Endothelial cell (in vitro differentiated cells): ENCODE measurements at places on chromosomes 4 and X. TPM values are rescaled to one million over a fixed set of nuclear protein-coding genes. Genes with fewer than 3 reads are reported as not detected.

- DNase-seq: no peak
Observed at GRCh38 chr4:79886557-79886956, 186.5 kb downstream of the ANTXR2 start.

DNA sequence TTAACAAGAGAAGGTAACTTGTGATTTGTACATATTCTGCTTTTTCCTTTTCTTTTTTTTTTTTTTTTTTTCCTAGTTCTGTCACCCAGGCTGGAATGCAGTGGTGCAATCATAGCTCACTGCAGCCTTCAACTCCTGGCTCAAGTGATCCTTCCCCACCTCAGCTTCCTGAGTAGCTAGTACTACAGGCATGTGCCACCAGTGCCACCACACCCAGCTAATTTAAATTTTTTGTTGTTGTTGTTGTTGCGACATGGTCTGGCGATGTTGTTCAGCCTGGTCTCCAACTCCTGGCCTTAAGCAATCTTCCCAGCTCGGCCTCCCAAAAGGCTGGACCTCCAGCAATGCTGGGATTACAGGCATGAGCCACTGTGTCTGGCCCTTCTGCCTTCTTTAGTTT is 1.5 kb upstream of the TACR3 start:
- no peak for DNase-seq

DNA sequence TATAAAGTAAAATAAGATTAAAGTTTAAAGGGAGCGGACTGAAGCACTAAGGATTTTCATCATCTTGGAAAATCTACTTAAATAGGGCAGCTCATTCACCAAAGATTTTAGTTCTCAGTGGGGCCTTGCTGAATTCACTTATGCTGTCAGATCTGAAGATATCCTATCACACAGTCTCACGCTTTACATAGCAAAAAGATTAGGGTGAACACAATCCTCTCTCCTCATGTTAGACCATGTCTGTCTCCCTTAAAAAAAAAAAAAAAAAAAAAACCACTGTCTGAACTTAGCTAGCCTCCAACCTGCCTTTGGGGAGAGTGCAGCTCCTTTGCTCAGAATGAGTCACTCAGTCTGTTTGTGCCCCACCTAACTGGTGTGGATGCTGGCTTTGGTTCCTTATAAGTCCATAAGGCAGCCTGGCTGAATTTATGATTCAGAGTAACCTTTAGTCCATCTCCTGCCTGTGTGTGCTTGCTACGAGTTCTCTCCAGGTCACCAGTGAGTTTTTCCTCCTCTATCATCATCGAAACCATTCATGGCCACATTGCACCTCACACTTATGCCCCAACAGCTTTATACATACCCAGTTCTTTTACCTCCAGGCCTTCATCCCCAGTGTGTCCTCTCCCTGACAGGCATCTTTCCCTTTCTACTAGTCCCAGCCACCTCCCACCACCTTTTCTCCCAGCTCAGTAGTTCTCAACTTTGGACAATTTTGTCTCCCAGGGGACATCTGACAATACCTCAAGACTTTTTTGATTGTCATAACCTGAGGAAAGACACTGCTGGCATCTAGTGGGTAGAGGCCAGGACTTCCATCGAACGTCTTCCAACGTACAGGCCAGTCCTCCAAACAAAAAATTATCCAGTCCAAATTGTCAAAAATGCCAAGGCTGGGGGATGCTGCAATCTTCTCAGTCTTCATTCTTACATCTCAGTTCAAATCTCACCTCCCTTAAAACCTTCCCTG is 220.7 kb upstream of the EMCN start:
- no peak for DNase-seq

DNA sequence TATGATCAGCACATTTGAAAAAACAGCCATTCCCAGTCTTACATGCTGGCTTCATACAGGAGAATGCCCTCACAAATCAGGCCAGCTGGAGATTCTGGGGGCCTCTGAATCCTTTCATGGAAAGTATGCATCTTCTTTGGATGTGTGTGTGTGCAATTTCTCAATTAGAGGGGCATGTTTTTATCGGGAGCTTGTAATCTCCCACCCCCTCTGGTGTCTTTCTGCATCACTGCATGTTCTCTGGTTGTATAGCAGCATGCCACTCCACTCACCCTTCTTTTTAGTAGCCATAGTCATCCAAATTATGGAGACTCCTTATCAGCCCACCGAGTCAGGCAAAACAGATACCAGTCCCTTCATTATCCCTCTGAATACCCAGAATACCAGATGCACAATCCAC is 282.2 kb upstream of the SLIT2 start:
- no peak for DNase-seq

DNA sequence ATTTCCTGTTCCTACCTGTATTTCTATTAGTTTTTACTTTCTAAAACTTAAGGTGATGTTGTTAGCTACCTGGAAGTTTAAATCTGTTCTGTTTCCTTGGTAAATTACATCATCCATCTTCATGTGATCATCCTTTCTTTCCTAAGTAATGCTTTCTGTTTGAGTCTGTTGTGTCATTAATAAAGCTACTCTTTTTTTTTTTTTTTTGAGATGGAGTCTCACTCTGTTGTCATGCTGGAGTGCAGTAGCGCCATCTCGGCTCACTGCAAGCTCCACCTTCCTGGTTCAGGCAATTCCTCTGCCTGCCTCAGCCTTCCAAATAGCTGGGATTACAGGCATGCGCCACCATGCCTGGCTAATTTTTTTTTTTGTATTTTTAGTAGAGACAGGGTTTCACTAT is 73.3 kb downstream of the FIP1L1 start:
- no peak for DNase-seq

The FAM241A gene
- 15.6 TPM for total RNA-seq

The GASK1B gene
- 63.8 TPM for total RNA-seq

The LDOC1 gene
- 38.1 TPM for total RNA-seq

The SPANXN3 gene
- not detected for total RNA-seq

The CFAP99 gene
- not detected for total RNA-seq

The EMCN gene
- total RNA-seq: 70.4 TPM

The RPS6KA6 gene
- 7.4 TPM for total RNA-seq

The MAGEA2 gene
- 3.5 TPM for total RNA-seq
